ENCODE measurements at places on chromosomes 2 and 18.

GRCh38 chr2:20165677-20166509 lies 59.0 kb downstream of the SDC1 start:
- DNase-seq: no peak

- no peak for DNase-seq
These were observed 50.2 kb downstream of the CDH2 start for GRCh38 chr18:28126768-28127167.

DNA sequence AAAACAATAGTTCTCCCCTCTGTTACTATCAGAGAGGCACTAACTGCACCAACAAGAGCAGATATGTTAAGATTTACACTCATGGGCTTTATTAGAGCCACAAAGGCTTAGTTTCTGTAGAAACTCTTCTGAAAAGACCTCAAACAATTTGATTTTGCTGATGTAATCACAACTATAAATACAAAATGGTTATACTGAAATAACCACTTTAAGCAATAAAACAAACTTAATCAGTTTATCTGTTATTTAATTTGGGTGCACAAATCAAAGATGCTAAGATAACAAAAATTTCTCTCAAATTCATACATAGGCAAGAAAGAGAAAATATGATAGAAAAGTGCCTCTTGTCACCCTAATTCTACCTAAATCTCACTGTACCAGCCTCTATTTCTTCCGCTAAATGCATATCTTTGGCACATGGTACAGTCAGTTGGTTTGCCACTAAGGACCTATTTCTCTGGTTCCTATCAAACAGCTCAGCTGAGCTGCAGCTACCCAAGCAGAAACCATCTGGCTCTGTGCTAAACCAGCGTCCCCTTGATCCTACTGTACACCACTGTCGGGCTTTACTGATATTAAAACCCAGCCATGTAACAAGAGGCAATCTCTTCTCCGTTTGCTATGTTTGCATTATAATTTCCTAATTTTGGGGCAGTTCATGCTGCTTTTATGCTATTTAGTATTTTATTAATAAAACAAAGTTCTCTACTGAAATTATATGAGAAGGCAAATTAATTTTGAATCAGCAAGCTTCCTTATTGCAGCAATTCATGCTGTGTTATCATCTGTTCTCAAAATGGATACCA lies 60.1 kb downstream of the CWC22 start:
- DNase-seq: peak; percentile 10

GRCh38 chr2:109318150-109318948 lies 189.3 kb downstream of the SH3RF3 start:
- DNase-seq: peak; percentile 47

GRCh38 chr2:9346885-9347284 lies 76.4 kb downstream of the ITGB1BP1 start:
- no peak for DNase-seq

- peak; percentile 86 for DNase-seq
These were observed 8.6 kb upstream of the ACYP2 start for GRCh38 chr2:54106631-54107454.

GRCh38 chr2:42007551-42007950 lies 40.3 kb upstream of the PKDCC start:
- DNase-seq: peak; percentile 35

DNA sequence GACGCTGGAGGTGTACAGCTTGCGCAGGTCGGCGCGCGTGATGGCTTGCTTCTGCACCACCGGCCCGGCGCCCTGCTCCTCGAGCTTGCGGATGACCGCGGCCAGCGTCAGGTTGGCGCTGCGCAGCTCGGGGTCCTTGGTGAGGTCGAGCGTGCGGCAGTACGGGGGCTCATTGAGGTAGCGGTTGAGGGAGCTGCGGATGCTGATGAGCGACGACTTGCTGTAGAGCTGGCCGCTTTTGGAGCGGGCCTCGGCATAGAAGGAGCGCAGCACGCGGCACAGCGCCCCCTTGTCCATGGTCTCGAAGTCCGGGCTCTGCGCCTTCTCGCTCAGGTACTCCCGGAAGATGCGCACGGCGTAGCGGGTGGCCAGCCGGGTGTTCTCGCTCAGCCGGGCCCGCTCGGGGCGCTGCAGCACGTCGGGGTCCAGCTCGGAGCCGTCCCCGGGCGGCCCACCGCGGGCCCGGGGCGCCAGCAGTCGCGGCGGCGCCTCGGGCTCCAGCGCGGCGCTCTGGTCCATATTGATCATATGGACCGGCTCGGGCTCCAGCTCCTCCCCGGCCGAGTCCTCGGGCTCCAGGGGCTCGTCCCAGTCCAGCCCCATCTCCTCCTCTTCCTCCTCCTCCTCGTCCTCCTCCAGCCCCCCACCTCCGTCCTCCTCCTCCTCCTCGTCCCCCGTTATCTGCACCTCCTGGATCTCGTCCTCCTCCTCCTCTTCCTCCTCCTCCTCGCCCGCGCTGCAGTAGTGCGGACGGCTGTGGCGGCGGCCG lies 523 bp downstream of the KCTD1 start:
- peak; percentile 85 for DNase-seq

DNA sequence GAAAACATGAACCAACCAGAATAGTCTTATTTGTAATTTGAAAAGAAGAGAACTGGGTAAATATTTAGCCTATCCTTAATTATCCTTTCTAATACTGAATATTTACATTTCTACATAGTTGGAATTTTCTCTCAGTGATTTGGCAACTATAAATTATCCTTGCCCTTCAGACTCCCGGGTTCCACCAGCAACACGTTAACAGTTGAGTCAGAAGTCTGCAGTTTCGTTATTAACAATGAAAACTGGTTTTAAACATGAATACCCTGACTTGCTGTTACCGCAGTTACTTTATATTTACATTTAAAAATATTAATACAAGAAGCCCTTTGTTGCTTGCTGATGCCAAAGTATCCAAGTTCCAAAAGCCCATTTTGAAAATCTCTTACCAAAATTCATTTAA lies 673.0 kb downstream of the ARHGAP15 start:
- no peak for DNase-seq

GRCh38 chr2:49288113-49288705 lies 133.9 kb upstream of the FSHR start:
- DNase-seq: peak; percentile 66

- no peak for DNase-seq
These were observed 1089.4 kb upstream of the SLC39A10 start for GRCh38 chr2:194567661-194568017.

DNA sequence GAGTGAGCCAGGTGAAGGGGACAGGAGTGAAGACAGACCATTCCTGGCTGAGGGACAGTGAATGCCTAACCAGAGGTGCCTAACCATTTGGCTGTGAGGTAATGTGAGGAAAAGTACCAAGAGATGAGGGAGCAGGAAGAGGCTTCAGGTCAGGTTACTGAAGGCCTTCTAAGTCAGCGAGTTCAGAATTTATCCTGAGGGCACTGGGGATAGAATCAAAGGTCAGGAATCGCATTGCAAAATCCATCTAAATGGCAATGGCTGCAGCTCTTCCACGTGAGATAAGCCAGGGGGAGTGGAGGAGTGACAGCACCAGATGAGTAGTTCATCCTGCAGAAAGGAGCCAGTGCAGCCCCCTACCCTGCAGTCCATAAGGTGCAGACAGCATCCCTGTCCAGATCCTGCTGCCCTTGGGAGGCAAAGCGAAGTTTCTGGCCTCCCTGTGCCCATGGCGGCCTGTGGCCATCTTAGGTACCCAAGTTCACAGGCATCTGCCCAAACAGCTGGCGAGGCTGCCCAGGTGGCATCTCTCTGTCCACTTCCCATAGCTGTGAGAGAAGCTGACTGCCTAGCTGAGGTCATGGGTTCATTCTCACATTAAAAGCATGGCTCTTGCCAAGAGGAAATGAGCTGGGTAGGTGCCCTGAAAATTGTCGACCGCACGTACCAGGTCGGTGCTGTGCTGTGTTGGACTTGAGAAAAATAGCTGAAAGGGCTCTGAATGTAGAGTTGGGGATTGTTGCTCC lies 49.5 kb downstream of the CYP27C1 start:
- no peak for DNase-seq

DNA sequence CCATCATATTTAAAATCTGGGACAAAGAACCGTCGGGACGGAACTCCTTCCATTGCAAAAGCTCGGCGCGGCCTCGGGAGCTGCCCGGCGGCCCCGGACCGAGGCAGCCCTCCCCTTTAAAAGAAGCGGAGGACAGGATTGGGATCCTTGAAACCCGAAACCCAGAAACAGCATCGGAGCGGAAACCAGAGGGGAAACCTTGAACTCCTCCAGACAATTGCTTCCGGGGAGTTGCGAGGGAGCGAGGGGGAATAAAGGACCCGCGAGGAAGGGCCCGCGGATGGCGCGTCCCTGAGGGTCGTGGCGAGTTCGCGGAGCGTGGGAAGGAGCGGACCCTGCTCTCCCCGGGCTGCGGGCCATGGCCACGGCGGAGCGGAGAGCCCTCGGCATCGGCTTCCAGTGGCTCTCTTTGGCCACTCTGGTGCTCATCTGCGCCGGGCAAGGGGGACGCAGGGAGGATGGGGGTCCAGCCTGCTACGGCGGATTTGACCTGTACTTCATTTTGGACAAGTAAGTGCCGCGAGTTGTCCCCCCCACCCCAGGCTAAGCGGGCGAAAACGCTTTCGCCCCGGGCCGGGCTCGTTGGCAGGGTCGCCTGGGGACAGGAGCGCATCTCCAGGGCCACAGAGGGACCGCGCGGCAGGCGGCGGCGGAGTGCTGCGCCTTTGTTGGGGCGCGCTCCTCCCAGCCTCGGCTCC lies at the start of gene ANTXR1:
Gene ANTXR1 (plus strand): TSS at position 38 of the 698 bp plus-strand sequence. CDS start 321 bp downstream, at position 359.
- peak; percentile 64 for DNase-seq

DNA sequence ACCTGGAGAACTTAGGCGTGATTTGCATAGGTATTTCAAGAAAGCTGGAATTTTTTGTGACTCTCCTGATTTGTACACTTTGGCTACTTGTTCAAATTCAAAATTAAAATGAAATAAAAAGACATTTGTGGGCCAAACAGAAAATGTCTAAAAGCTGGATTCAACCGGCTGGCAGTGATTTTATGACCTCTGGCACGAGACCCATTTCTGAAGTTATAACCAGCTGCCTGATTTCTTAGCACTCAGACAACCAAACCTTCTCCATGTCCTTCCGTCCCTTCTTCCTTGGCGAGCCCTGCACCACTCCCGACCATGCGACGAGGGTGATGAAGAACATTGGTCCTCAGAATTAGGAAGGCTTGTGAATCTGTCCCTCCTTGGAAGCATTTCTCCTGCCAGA lies 19.7 kb downstream of the PKDCC start:
- DNase-seq: no peak

- DNase-seq: no peak
These were observed 67.5 kb downstream of the CDH20 start for GRCh38 chr18:61400716-61401115.

GRCh38 chr2:139260052-139260430 lies 479.9 kb upstream of the NXPH2 start:
- no peak for DNase-seq

GRCh38 chr2:28778392-28778791 lies 26.8 kb downstream of the PPP1CB start:
- DNase-seq: no peak

GRCh38 chr2:138823666-138824065 lies 43.5 kb upstream of the NXPH2 start:
- DNase-seq: no peak

- DNase-seq: no peak
These were observed 86.8 kb downstream of the ADCYAP1 start for GRCh38 chr18:991441-991840.

- DNase-seq: no peak
These were observed 59.2 kb upstream of the PEX13 start for GRCh38 chr2:60958361-60958760.

DNA sequence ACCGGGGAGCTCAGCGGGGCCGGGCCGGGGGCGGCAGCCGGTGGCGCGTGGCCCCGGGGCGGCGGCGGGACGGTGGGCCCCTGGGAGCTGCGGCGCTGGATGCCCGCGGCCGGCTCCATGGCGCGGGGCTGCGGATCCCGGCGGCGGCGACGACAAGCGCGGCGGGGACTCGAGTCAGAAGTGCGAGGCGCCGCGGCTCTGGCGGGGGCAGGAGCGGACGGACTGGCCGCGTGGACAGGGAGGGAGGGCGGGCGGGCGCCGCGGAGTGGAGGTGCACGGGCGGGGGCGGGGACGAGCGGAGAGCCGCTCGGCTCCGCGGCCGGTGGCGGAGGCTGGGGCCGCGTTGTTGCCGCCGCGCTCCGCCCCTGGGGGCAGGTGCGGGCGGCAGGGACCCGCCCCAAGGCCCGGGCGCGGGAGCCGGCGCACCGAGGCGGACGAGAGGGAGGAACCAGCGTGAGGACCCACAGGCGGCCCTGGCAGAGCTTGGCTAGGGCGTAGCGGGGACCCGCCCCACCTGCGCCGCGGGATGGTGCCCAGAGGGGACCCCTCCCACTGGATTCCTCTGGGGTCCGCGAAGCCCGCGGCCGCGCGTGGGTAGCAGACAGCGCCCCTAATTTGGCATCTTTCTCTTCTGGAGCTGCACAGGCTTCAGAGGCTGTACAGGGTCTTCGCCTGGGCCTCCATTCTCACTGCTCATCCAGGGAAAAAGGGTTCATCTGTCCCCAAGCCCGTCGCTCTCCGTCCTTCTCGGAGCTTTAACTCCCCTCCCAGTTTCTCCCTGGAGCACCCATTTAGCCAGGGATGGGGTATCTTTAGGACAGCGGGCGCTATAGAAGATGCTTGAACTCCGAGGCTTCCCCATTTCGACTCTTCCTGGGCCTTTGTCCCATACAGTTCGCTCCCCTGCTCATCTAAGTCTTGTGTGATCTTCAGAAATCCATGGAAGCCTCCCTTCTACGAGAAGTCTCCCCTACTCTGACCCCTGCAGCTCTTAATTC lies at the start of gene TMEM163:
Gene TMEM163 (minus strand): TSS at position 184 of the 998 bp plus-strand sequence.
- no peak for DNase-seq

DNA sequence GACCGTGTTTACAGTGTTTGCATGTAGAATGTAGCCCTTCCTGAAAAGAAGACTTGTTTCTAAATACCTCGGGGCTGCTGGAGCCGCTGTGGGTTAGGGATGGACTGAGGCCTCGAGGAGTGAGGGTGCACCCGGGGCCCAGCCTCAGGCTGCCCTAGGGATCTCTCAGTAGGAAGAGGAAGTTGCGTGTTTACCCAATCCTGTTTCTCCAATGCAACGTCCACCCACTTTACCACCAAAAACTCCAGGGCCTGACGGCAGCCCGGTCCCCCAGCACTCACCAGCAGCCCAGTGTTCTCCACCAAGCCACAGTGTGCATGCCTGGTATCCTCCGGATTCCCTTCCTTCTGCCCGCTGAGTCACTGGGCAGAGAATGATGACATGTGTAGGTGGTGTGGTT lies 255.8 kb downstream of the GLI2 start:
- no peak for DNase-seq

GRCh38 chr2:50711714-50712113 lies 320.2 kb downstream of the NRXN1 start:
- no peak for DNase-seq

GRCh38 chr2:123364243-123364896 lies 660.7 kb upstream of the CNTNAP5 start:
- DNase-seq: no peak

DNA sequence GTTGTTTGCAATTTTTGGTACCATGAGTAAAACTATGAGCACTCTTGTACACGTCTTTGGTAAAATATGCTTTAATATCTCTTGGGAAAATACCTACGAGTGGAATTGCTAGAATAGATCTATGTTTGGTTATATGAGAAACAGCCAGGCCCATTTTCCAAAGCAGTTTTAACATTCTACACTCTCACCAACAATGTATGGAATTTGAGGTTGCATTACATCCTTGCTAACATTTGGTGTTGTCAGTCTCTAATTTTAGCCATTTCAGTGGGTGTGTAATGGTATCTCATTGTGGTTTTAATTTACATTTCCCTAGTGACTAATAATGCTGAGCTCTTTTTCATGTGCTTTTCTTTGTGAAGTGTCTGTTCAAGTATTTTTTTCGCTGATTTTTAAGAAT lies 118.9 kb upstream of the TCF4 start:
- no peak for DNase-seq
